ENCODE measurements at places on chromosomes 5 and 9.

DNA sequence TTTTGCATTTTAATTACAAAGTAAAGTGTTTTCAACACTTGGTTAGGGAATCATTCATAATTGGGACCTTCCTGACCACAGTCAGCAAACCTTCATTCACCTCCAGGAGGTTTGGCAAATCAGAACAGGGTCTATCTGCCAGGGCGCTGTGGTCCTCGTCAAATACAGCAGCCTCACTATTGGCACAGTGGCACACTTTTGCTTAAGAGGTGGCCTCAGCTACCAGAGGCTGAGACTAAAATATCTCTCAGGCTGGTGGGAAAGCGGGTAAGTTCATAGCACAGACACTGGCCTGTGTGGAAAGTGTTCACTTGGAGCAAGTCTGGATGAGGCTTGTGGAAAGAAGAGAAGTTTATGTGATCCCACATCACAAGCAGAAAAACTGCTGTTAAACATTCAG lies 268.6 kb upstream of the DAPK1 start:
- no peak for DNase-seq

GRCh38 chr9:108552459-108553040 lies 303.2 kb downstream of the ACTL7B start:
- DNase-seq: no peak

- DNase-seq: no peak
These were observed 2.0 kb downstream of the SEMA6A start for GRCh38 chr5:116572350-116573278.

- DNase-seq: no peak
These were observed 35.1 kb upstream of the NANS start for GRCh38 chr9:98021306-98022040.

GRCh38 chr9:5549658-5550650 lies 39.6 kb downstream of the PDCD1LG2 start:
- DNase-seq: no peak

- no peak for DNase-seq
These were observed 7.7 kb downstream of the MAPK9 start for GRCh38 chr5:180284149-180284548.

GRCh38 chr5:83518319-83519061 lies 46.9 kb downstream of the VCAN start:
- DNase-seq: no peak

Measured in SIG-M5 (cell line).